ENCODE measurements at places on chromosomes 1 and 21.
A peak's percentile ranks its signal among the peaks of the same experiment; 100 is the strongest.

- no peak for DNase-seq
These were observed 41.4 kb upstream of the TENT5C start for GRCh38 chr1:117564227-117565075.

DNA sequence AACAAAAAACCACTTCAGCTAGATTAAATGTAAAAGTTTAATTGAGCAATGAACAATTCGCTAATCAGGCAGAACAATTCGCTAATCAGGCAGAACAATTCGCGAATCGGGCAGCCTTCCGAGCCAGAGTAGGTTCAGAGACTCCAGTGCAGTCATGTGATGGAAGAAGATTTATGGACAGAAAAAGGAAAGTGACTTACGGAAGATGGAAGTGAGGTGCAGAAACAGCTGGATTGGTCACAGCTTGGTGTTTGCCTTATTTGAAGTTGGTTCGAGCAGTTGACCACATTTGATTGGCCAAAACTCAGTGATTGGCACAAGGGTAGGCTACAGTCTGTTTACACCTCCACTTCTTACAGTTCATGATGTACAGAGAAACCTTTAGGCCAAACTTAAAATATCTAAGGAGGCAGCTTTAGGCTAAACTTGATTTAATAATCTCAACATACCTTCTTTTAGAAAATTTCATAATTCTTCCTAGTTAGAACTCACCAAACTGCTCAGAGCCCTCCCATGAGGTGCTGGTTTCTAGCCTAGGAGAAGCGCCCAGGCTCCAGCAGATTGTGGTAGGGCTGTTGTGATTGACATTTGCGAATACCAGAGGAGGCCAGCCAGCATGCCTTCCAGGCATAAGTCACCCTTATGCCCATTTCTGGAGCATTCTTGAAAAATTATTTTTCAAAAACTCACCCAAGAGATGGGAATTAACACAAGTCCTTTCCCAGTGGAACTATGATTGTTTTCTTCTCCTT is 22.8 kb upstream of the KCNC4 start:
- DNase-seq, result peak; percentile 65

DNA sequence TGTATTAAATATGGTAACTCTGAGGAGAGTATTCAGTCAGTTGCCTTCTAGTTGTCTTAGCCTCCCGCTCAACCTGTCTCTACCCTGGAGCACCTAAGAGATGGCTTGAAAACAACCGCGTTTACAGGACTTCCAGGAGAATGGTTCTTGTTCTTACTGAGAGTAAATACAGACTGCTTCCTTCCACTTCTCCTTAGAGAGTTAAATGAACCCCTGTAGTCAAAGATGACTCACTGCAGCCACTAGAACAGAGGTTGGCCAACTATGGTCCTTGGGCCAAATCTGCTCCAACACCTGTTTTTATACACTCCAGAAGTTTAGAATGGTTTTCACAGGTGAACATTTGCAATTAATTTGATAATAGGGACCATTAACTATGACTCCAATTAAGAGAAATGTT is 60.1 kb upstream of the ASB17 start:
- DNase-seq, result no peak

- DNase-seq, result no peak
These were observed 9.1 kb downstream of the IBA57 start for GRCh38 chr1:228174482-228175315.

DNA sequence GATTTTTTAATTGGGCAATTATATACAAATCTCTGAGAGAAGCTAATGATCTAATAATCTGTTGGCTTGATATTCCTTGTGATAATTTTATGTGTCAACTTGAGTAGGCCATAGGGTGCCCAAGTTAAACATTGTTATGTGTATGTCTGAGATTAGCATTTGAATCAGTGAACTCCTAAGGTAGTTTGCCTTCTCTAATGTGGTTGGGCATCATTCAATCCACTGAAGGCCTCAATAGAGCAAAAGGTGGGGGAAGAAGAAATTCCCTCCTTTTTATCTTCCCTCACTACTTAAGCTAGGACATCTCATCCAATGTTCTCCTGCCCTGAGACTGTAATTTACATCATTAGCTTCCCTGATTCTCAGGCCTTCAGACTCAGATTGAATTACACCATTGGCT is 394.5 kb downstream of the LMO4 start:
- no peak for DNase-seq

DNA sequence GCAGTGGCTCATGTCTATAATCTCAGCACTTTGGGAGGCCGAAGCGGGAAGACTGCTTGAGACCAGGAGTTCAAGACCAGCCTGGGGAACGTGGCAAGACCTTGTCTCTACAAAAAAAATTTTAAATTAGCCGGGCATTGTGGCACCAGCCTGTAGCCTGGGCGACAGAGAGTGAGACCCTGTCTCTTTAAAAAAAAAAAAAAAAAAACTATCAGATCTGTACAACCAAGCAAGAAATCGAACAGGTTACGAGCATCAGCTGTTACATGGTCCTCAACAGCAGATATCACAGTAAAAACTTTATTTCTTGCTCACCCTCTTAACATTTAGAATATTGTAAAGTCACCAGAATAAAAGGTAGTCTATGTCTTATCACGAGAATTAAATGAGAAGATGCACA is 1.5 kb downstream of the NUP133 start:
- no peak for DNase-seq

- no peak for DNase-seq
These were observed 42.1 kb upstream of the OSBPL9 start for GRCh38 chr1:51574796-51575195.

DNA sequence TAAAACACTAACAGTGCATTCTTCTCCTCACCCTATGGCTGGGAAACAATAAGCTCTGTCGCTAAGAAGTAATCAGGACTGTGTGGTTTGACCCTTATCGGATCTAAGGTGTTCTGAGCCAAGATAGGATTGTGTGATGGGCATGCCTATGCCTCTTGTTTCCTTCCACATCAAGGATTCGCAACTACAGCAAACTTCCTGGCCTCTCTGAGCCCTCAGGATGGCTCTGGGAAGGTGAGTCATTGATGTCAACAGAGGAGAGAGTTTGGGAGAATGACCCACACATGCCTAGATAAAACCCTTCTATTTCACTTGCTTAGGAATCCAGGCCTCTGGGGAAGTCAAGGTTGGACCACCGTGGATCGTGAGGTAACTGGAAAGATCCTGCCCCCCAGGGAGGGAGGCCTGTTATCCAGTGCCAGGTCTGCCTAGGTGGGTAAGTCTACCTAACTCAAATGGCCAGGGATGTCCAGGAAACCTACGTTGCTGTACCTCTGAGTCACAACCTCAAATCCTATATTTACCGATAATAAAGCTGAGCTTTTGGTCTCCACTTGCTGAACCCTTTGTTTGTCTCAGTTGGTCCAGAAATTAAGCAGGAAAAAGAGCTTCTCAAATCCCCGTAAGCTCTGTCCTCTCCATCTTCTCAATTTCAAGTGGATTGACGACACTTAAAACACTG is 27.4 kb downstream of the TIAM1 start:
- DNase-seq, result no peak

DNA sequence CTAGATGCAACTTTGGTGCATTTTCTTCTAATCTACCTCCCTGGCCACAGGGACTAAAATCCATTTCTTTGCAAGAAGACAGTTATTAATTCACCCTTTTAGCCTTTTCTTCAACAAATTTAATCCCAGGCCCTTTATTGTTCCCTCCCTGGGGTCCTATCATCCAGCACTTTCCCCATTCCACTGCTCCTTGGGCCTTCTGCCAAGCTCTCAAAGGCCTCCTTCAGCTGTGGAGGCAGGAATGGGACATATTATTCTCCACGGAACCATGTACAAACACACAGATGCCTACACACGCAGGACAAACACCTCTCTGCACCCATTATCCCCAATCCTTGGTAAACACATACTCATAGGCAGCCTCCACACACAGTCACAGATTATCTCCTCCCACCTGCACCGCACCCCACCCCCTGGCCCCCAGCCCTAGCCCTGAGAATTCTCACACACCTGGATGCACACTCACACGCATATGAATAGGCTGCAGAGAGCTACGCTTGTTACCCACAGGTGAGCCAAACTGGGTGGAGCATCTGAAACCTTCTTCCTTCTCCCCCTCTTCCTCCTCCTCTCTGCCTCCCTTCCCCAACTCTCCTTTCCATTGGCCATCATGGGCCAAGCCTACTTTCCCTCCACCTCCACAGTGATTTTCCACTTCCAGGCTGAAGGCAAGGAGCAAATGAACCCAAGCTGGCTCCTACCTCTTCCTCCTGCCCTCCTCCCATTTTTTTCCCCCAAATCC is 11.7 kb downstream of the TAGLN2 start:
- no peak for DNase-seq

GRCh38 chr1:229262239-229262638 is 8.7 kb upstream of the RAB4A start:
- DNase-seq, result no peak

DNA sequence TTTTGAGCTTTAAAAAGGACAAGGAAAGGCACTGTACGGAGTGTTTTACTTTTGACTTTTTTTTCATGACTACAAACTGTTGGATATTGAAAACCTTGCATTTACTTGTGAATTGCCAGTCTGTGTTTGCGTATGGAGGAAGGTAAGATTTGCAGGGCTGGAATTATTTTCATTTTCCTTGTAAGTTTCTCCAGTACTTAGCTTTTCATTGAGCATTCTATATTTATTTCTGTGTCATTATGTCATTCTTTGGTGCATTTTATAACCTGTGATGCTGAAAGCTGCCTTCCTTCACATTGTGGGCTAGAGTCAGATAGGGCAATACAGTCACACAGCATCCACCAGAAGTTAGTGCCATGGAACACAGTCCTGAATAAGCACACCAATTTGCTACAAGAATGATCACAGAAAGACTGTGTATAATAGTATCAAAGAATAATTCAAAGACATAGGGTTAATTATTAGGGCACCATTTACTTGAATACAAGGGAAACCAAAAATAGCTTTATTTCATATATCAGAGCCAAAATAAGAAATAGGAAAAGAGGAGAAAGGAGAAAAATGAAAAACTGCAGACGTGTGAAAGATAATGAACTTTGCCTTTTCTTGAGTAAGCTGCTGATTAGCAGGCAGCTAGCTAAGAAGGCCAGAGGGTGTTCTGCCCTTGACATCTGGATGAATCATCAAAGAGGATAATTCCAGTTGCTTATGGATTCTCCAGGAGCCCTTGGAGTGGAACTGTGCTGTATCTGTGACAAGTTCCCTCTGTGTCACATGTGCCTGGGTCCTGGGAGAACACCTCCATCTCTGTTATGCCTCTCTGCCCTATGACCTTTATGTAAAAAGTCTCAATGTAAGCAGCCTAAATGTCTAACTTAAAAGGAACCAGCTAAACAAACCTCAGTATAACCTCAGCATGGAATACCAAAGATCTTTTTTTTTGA is 8.0 kb upstream of the FAM20B start:
- peak; percentile 57 for DNase-seq

- DNase-seq, result peak; percentile 87
These were observed 20.1 kb downstream of the FAAP20 start for GRCh38 chr1:2174348-2175054.

GRCh38 chr1:157577420-157577819 is 20.5 kb downstream of the FCRL4 start:
- no peak for DNase-seq

DNA sequence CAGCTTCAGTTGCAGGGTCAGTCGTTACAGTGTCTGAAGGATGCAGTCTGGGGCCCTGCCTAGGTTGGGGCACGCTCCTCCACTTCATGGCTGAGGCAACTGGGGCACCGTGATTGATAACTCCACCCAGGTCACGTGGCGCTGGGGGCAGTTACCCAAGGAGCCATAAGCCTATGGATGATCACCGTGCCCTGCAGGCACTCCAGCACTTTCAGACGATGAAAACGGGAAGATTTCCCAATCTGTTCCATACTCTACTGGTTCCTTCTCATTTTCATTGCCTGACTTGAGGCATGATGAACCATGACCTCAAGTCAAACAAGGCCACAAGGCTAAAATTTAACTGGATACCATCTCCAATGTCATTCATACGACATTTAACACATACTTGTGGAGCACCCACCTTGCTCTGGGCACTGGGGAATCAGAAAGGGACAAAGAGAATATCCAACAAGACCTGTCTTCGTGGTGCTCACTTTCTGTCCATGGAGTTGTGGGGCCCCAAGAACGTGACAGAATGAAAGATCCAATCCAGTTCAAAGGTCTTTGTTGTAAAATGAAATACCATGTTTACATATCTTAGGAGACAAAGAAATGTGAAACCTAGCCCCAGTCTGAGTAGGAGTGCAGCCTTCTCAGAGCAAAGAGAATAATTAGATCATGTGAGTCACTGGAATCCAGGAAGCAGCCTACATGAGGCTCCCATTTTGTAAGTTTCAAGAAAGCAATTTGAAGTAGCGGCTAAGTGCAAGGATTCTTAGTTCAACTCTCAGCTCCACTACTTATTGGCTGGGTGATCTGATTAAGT is 39.4 kb upstream of the SPOCD1 start:
- DNase-seq, result peak; percentile 57

- DNase-seq, result peak; percentile 19
These were observed 455 bp downstream of the UCHL5 start for GRCh38 chr1:193058529-193059281.

DNA sequence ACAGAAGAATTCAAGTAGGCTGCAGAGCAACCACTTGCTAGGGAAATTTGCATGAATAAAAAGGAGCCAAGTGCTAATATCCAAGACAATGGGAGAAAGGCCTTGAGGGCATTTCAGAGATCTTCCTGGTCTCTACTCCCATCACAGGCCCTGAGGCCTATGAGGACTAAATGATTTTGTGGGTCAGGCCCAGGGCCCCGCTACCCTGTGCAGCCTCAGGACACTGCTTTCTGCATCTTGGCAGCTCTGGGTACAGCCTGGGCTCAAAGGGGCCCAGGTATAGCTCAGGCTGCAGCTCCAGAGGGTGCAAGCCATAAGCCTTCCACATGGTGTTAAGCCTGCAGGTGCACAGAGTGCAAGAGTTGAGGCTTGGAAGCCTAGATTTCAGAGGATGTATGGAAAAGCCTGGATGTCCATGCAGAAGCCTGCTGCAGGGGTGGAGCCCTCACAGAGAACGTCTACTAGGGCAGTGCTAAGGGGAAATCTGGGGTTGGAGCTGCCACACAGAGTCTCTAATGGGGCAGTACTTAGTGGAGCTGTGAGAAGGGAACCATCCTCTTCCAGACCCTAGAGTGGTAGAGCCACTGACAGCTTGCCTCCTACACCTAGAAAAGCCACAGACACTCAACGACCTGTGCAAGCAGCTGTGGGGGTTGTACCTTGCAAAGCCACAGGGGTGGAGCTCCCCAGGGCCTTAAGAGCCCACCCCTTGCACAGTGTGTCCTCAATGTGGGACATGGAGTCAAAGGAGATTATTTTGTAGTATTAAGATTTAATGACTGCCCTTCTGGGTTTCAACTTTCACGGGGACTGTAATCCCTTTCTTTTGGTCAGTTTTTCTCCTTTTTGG is 13.7 kb upstream of the ACTRT2 start:
- no peak for DNase-seq

All from AG08395 (cell line).